T follicular helper cell (primary cell): ENCODE measurements at places on chromosomes 1 and 21.
A peak's percentile ranks its signal among the peaks of the same experiment; 100 is the strongest.

GRCh38 chr1:36532810-36533401, 50.2 kb upstream of the CSF3R start:
- no peak for DNase-seq

DNA sequence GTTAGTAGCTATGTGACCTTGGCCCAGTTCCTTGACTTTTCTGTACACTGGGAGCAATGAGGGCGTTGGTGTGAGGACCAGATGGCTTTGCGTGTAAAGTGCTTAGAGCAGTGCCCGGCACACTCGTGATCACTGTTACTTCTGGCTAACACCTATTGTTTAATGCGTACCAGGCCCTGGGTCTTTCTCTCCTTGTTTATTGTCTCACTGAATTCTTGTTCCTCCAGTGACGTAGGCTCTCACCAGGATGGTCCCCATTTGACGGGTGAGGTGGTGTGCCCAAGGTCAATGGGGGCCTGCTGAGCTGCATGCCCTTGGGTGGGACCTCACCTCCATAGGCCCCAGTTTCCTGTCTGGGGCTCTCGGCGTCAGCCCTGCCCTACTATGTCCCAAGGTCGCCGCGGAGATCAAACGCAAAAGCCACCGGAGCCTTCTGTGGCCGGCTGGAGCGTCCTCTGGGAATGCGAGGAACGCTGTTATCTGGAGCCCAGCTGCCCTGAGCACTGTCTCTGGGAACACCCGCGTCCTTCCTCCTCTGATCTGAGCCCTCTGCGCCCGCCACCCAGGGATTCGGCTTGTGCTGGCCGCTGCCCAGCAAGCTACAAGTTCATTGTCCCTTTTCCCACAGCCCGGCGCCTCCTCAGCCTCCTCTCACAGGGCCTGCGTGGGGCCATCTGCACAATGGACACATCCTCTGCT, 28.9 kb downstream of the ALPL start:
- DNase-seq: no peak

DNA sequence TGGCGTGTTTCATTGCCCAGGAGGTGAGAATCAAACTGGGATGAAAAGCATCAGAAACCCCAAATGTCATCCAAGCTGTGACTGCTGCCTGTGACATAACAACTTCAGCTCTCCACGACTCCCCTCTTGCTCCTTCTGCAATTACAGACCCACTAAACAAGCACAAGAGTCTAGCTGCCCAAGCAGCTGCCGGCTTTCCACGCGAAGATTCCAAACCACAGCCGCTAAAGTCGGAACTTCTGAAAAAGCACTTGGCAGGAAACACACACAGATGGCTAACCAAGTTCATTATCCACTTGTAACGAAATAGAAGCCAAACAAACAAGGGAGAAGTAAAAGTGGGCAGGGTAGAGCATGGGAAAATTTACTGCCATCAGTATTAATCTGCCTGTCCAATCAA, 198.1 kb downstream of the SLC35F3 start:
- DNase-seq: no peak

GRCh38 chr1:67052741-67053534, 1.0 kb downstream of the SLC35D1 start:
- DNase-seq: peak; percentile 2

- DNase-seq: no peak
Measured at GRCh38 chr1:203238535-203238934, 9.1 kb upstream of the CHIT1 start.

DNA sequence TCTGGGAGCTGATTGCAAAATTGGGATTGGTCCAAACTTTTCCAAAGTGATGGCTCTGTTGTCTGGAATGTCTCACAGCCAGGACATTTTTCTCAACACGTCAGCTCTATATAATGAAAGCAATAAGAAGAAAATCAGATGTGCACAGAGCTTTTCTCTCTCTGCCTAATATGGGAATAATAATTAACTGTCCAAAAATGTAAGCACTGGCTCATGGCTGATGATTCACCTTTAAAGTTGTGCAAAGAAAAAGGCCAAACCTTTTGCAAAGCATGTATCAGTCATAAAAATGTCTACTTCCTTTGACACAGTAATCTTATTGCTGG, 30.4 kb downstream of the ZNF281 start:
- DNase-seq: no peak

GRCh38 chr1:20207546-20207945, 21.2 kb upstream of the PLA2G2C start:
- no peak for DNase-seq

GRCh38 chr1:85463731-85464496, 1.0 kb downstream of the DDAH1 start:
- no peak for DNase-seq

- no peak for DNase-seq
Measured at GRCh38 chr1:121587777-121588176, 403.0 kb downstream of the SRGAP2C start.

GRCh38 chr1:107342768-107343167, 201.9 kb downstream of the NTNG1 start:
- no peak for DNase-seq

DNA sequence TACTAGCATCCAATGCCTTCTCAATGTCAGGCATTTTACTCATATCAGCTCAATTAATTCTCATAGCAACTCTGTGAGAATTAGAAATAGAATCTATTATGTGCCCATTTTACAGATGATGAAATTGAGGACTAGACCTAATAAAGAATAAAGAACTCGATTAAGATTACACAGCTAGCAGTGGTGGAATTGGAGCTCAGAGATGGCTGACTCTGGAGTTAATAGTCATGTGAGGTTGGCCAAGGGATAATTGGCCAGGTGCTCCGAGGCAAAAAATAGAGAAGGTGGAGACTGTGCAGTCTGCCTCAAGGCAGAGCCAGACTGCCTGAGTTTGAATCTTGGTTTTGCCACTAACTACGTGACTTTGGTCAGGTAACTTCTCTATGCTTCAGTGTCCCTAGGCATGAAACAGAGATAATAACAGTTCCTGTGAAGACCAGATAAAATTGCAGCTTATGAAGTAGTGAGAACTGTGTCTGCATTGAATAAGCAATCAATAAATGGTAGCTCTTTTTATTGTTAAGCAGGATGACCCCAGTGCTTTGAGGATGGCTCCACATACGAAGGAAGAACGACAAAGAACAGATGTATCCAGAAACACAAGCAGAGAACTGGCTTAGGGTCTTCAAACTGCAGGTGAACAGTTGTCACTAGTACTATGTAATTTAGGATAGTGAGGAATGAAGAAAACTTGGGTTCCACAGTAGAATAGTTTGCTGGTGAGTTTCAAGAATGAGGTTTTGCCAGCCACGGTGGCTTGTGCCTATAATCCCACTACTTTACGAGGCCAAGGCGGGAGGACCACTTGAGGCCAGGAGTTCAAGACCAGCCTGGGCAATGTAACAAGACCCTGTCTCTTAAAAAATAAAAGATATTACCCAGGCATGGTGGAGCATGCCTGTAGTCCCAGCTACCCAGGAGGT, 6.9 kb upstream of the CCSAP start:
- no peak for DNase-seq

DNA sequence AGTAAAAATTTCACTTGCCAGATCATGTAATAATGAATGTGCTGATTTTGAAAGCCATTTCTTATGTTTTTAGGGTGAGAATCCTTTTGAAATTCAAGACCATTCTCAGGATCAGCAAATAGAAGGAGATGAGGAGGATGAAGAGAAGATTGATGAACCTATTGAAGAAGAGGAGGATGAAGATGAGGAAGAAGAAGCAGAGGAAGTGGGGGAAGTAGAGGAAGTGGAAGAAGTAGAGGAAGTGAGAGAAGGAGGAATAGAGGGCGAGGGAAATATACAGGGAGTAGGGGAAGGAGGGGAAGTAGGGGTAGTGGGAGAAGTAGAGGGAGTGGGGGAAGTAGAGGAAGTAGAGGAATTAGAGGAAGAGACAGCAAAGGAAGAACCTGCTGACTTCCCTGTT, 32.4 kb downstream of the ZNF326 start:
- DNase-seq: no peak

DNA sequence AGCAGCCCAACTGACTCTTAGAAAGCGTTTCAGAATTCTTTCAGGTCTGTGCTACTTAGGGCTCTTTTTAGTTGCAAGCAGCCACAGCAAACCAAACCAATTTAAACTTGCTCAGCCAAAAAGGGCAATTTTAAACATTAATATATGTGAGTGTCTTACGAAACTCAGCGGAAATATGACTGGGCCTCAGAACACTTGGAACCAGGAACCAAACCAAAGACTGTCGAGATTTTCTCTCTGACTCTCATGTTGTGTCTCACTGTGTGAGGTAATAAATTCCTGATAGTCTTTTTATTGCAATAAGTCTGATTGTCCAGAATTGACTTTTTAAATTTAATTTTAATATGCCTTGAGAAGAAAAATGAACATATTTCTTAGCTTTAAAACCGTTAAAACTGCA, 122.3 kb downstream of the SYF2 start:
- no peak for DNase-seq

- no peak for DNase-seq
Measured at GRCh38 chr1:143665606-143666005, 306.2 kb downstream of the FAM72C start.

- no peak for DNase-seq
Measured at GRCh38 chr1:53069663-53070327, 7.8 kb downstream of the PODN start.

GRCh38 chr1:196308176-196308575, 300.1 kb downstream of the KCNT2 start:
- no peak for DNase-seq

DNA sequence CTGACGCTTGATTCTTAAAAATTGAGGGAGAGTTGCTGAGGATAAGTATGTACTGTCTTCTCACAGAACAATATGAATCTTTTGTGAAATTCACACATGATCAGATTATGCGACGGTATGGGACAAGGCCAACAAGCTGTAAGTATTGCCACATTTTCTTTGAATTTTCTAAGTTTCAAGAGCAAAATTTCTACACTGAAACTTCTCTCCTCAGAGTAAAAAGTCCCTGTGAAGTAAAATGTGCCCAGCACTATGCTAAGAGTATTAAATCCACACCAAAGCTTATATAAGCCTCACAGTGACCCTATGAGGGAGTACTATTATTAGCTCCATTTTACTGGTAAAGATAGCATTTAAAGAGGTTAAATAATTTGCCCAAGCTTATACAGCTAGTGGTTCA, 12.2 kb downstream of the AKIRIN1 start:
- DNase-seq: no peak

DNA sequence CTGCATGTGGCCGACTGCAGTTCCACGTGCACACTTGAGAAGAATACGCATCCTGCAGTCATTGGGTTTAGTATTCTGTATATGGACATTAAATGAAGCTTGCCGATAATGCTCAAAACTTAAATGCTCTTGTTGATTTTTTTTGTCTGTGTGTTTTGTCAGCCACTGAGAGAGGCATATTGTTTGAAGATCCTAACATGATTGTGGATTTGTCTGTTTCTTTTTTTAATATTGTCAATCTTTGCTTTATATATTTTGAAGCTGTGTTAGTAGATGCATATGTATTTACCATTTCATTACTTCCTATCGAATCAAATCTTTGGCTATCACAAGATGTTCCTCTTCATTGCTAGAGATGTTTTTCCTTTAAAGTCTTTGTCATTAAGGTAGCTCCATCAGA, 73.2 kb downstream of the FHAD1 start:
- DNase-seq: no peak

GRCh38 chr1:67809887-67810286, 23.4 kb downstream of the GNG12 start:
- DNase-seq: no peak

GRCh38 chr1:57678138-57678537, 254.3 kb upstream of the DAB1 start:
- DNase-seq: no peak

GRCh38 chr1:9211291-9211811, 23.2 kb upstream of the H6PD start:
- no peak for DNase-seq

GRCh38 chr1:231686384-231686783, 59.8 kb downstream of the DISC1 start:
- DNase-seq: no peak

GRCh38 chr1:151406176-151406575, 6.8 kb downstream of the PSMB4 start:
- no peak for DNase-seq

DNA sequence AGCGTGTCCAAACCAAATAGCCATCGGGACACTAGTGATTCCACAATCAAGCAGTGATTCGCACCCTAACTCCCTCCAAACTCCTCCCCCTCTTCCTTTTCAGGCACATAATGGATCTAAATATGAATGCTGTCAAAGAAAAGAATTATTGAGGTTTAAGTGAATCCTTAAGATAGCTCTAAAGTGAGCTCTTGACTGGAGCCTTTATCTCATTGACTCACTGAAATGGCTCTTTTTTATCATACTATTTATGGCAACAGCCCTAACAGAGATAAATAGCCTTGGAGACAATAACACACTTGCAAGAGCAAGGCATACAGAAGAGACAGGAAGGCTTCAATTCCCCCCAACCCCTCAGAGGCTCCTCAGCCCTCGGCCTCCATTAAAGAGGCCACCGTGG, 143.3 kb downstream of the PLXNA2 start:
- DNase-seq: no peak

GRCh38 chr1:222529181-222529580, 18.7 kb downstream of the HHIPL2 start:
- DNase-seq: no peak

GRCh38 chr1:61711969-61712368, 13.0 kb downstream of the TM2D1 start:
- DNase-seq: no peak

GRCh38 chr1:183914276-183914675, 109.4 kb downstream of the RGL1 start:
- DNase-seq: no peak

DNA sequence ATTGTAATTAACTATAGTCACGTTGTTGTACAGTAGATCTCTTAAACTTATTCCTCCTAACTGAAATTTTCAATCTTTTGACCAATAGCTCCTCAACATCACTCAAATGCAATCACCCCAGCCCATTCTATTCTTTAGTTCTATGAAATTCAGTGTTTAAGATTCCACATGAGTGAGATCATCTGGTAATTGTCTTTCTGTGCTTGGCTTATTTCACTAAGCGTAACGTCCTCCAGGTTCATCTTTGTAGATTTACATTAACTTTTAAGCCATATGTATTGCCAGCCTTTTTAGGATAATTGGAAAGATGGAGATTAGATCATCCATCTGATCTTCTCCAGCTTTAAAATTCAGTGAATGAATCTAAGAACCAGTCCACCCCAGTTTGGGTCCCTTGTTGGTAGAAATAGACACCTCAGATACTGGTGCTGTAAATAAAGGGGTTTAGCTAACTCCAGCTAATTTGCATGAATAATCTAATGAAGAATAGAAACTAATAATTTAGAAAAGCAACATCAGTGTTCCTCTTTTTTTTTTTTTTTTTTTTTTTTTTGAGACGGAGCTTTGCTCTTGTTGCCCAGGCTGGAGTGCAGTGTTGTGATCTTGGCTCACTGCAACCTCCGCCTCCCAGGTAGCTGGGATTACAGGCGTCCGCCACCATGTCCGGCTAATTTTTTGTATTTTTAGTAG, 7.0 kb downstream of the S100A10 start:
- DNase-seq: no peak

GRCh38 chr1:183089025-183089639, 65.9 kb downstream of the LAMC1 start:
- DNase-seq: no peak

- DNase-seq: no peak
Measured at GRCh38 chr1:219741011-219741970, 128.4 kb upstream of the ZC3H11B start.

- DNase-seq: peak; percentile 50
Measured at GRCh38 chr1:200530623-200531261, 89.8 kb downstream of the KIF14 start.
